ENCODE measurements at places on chromosomes 3 and 15. TPM values are rescaled to one million over a fixed set of nuclear protein-coding genes. Genes with fewer than 3 reads are reported as not detected.

TGM4 gene
- not detected for total RNA-seq

- no peak for DNase-seq
These were observed 31.2 kb downstream of the BCHE start for GRCh38 chr3:165805946-165806561.

DNA sequence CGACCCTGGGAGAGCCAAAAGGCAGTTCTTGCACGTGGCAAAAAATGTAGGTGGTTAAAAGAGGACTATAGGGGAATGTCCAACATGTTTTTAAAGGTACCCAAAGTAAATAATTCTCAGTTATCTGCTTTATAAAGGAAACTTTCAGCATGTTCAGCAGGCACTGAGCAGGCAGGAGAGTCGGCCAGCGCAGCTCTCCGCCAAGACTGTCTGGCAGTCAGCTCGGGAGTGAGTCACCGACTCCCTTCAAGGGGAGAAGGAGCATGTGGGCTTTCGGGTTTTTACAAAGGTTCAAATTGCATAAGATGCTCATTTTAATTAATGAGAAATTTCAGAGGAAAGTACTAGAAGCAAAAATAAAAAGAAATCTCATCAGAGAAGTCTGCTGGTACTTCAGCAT is 7.0 kb downstream of the GABRA5 start:
- DNase-seq: no peak

GRCh38 chr15:93862791-93863190 is 368.6 kb upstream of the MCTP2 start:
- no peak for DNase-seq

- no peak for DNase-seq
These were observed 238.4 kb upstream of the CTDSPL start for GRCh38 chr3:37622999-37623883.

- DNase-seq: no peak
These were observed 34.4 kb downstream of the RARB start for GRCh38 chr3:25462495-25462894.

NPAP1 gene
- not detected for total RNA-seq

GRCh38 chr3:31077021-31077601 is 182.7 kb upstream of the GADL1 start:
- DNase-seq: peak; percentile 73

- no peak for DNase-seq
These were observed 119.6 kb downstream of the PGPEP1L start for GRCh38 chr15:98887976-98888375.

GRCh38 chr15:67504796-67505195 is 16.1 kb upstream of the C15orf61 start:
- no peak for DNase-seq

SH3GL3 gene
- not detected for total RNA-seq

COL6A6 gene
- not detected for total RNA-seq

DNA sequence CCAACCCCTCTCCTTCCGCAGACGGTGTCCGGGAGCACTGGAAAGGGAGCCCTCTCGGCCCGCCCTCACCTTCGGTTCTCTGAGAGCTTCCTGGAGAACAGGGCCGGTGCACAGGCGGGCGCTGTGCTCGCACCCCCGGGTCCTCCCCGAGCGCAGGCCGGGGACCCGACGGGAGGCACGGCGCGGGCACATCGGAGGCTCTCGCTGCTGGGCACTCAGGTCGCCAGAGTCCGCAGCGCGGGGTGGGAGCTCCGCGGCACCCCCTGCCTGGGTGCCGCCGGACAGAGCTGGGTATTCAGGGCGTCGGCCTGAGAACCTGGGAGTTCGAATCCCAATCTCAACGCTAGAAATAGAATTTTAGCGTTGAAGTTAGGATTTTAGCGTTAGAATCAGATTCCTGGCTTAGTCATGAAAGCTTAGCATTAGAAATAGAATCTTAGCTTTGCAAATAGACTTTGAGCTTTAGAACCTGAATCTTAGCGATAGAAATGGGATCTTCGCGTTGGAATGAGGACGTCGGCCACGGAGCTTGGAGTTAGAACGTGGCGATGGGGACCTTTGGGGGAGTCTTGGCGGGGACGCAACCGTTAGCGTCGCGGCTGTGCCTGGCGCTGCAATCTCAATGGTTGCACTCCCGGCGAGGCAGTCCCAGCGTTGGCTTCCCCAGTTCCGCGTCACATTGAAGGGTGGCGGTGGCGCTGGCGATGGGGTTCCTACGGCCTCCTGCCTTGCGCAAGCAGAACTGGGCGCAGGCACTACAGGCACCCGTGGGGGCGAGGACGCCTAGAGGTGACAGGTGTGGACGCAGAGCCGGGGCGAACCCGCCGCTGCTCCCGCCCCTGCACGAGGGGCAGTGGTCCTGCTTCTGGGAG is 549 bp downstream of the TRH start:
- peak; percentile 33 for DNase-seq

GRCh38 chr3:175430983-175431773 is 572.0 kb downstream of the NAALADL2 start:
- DNase-seq: no peak

DNA sequence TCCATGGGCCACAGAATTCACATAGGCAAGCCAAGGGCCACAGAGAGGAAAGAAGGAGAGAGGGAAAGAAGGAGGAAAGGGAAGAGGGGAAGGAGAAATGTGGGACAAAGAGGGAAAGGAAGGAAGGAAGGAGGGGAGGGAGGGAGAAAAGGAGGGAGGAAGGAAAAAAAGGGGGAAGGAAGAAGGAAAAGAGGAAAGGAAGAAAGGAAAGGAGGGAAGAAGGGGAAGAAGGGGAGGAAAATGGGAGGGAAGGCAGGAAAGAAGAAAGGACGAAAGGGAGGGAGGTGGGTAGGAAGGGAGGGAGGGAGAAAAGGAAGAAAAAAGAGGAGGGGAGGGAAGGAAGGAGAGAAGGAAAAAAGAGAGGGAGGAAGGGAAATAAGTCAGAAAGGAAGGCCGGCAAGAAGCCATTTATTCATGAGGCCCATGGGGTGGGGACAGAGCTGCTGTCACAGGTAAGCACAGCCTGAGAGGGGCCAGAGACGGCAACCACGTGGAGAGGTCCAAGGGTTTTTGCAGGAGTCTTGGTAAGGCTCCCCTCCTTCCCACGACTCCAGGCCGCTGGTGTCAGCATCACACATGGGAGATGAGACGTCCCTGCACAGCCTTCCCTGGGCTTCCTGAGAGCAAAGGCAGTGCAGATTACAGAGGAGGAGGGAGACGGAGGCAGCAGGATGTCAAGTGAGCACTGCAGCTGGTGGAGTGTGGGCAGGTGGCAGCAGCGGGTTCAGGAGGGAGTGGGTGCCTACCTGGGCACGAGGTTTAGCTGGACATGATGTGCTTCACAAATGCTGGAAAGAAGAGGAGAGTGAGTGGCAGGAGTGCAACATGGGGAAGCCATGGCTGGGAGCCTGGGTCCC is 5.5 kb downstream of the MYL3 start:
- no peak for DNase-seq

OCA2 gene
- not detected for total RNA-seq

APOD gene
- 0.59 TPM for total RNA-seq

TM4SF4 gene
- total RNA-seq: not detected

CRABP1 gene
- total RNA-seq: not detected

ALPK3 gene
- 0.12 TPM for total RNA-seq

KY gene
- total RNA-seq: not detected

DNA sequence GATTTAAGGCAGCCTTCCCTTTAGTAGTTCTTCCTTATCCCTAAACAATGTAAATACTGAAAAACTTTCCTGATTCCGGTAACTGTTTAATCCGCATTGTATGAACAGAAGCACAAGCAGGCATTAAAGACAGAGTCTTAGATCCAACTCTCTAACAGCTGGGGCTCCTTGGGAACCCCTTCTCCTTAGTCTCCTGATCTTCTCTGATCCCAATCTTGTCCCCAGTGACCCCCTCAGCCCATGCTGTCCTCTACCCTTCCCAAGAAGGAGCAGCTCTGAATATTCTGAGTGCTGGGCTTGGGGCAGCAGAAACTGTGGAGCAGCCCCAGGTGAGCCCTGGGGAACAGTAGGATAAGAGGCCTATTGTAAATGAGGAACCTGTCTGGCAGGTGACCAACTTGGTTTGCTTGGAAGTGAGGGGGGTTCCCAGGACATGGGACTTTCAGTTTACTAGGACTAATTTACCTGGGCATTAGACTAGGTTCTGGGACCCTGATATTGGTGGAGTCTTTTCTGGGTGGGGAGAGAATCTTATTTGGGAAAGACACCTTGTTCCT is 13.0 kb upstream of the SLC30A4 start:
- DNase-seq: no peak

GOLGA8S gene
- 0.05 TPM for total RNA-seq

DNA sequence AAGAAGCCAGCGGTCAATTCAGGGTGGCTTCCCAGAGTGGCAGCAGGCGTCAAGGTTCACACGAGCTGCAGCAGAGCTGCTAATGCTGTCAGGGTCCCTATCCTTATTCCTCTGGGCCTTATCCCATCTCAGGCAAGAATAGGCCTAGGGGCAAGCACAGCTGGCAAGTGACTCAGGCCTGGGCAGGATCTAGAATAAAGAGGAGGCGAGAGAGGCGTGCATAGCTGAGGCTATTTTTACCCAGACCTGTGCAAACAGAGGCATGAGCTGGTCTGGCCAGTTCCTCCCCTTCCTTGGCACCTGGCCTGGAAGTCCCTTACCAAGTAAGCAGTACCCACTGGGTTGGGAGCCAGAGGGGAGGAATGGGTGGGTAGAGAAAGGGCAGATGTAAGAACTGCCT is 12.2 kb upstream of the VIPR1 start:
- no peak for DNase-seq

GABRR3 gene
- total RNA-seq: not detected

DNA sequence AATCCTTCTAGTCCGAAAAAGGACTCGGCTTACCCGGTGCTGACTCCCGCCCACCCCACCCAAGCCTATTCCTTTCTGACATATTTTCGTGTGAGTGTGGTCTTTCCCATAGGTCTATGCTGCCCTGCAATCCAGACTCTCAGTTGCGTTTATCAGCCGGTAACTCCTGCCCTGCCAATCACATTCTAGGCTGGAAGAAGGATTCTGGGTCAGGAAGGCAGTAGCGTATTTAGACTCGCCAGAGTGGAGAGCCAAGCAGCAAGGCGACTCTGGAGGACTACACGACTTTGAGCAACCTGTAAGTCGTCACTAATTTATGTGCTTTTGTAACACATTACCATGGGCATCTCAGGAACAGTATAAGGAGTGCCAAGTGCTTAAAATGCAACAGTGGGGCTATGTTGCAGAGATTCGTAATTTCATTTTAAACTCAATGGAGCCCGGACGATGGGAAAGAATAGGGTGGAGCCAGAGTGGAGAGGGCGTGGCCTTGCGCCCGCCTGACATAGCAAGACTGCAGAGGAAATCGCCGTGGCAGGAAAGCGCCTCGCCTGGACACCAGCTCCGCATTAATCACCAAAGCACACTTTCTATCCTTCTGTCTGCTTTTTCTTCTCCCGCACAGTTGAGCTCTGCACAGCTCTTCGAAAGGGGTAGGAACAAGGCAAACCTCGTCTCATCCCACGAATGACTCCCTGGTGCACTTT is 1044.2 kb downstream of the AGBL1 start:
- no peak for DNase-seq

LRRK1 gene
- total RNA-seq: 0.41 TPM

DNA sequence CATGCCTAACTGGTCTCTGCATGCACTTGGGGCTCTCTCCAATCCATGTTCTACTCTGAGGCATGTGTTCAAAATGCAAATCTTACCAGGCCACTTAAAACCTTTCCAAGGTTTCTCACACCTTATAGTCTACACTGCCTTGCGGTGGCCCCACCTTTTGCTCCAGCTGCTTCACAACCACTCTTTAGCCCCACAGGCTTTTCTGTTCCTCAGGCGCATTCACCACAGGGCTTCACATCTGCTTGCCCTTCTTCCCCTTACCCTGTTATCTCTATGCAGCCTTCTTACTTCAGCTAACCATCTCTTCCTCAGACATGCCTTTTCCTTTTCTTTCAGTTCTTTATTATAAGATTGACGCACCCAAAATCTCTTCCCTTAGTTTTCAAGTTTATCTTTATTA is 37.8 kb downstream of the MINDY4B start:
- no peak for DNase-seq

DNA sequence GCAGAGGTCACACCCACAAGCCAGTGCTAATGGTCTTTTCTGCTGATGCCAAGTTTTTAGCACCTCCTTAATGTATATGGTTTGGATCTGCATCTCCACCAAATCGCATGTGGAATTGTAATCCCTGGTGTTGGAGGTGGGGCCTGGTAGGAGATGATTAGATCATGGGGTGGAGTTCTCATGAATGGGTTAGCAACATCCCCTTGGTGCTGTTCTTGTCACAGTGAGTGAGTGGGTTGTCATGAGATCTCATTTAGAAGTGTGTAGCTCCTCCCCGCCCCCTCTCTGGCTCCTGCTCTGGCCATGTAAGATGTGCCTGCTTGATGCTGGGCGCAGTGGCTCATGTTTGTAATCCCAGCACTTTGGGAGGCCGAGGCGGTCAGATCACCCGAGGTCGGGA is 37.3 kb upstream of the KLHL6 start:
- peak; percentile 18 for DNase-seq

DNA sequence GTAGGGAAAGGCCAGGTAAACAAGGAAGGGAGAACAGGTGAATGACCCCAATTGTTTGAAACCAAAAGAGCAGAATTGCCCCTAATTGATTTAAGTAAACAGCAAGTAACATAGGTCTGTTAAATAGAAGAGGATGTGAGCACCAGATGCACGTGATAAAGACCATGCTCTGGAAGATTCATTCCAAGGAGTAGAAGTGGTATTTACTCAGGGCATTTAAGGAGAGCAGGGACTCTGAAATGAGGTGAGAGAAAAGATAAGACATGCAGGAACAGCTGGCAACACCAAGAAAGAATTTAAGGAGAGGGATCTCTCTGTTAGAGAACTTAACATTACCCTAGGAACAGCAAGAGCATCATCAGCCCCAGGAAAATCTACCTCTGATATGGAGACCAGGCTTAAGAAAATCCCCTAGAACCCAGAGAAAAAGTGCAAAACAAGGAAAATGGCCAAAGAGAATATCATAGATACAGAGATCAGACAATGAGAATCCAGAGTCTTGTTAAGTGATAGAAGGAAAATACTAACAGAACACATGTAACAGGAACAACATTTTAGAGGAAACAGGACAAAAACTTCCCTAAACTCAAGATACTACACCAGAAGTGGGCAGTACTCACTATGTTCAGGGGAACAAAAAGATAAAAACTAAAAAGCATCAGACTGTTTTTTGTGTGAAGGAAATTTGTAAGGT is 6.4 kb downstream of the NUDT16 start:
- no peak for DNase-seq

DNA sequence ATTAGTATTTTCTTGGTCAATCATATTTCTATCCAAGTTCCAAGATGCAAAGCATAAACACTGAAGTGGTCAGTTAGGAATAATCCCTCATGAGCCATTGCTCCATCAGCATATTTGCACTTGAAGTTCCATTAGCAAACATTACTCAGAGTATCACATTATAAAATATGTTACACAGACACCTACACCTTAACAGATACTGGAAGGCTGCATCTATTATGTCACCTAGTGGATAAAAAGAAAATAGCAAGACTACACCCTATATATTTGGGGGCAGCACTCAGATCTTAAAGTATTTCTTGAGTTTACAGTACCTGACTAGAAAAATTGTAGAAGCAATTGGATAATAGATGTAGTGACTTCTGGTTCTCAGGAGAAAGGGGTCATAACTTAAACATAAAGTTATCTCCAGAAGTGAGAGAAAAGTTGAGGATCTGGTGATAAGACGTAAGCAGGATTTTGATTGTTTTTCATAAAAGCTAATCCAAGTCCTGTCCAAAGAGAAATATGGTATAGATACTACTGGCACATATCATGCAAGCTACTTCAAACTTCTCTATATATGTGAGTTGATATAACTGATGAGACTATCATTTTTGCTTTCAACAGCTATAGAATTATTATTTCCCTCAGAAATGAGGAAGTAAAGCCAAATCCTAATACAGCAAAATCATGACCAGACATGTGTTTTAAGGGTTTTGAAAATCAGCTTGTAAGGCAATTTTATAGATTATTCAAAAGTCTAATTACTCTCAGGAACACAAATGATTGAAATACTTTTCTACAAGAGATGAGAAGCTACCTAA is 422.2 kb downstream of the GBE1 start:
- no peak for DNase-seq
